Neural crest cell (in vitro differentiated cells): ENCODE measurements at places on chromosomes 3 and 15. TPM values are rescaled to one million over a fixed set of nuclear protein-coding genes. Genes with fewer than 3 reads are reported as not detected.
A peak's percentile ranks its signal among the peaks of the same experiment; 100 is the strongest.

The ATP13A5 gene
- not detected in 2 replicates for total RNA-seq

The MRAS gene
- total RNA-seq = 24.7 and 27.0 TPM in 2 replicates

The GRK7 gene
- total RNA-seq = not detected in 2 replicates

The GABRB3 gene
- 19.8 and 23.7 TPM in 2 replicates for total RNA-seq

The CXCR6 gene
- total RNA-seq = not detected in 2 replicates

The KIF7 gene
- 15.6 and 16.2 TPM in 2 replicates for total RNA-seq

The TRPM1 gene
- total RNA-seq = not detected in 2 replicates

The LIPH gene
- not detected in 2 replicates for total RNA-seq

The ETFA gene
- total RNA-seq = 109 and 119 TPM in 2 replicates

DNA sequence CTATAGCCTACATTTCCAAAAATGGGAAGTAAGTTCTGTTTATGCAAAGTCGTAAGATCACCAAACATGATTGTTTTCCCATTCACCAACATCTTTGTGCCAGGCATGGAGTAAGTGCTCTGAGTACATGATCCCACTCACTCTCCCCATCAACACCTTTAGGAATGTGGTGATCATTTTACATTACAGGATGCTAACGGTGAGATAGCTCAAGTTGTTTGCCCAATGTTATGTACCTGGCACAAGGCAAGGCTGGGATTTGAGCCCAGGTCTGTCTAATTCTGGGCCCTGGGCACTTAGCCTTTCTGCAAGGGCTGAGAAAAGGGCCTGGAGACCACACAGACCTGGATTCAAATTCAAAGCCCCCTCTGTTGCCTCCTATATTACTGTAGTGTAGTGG lies 581.7 kb upstream of the CFAP20DC start:
- peaks cover 9% of the 10 kb centered on the region for H3K4me1 ChIP-seq
- no peak overlapping the region for H3K4me3 ChIP-seq
- H3K27ac ChIP-seq = no peak overlapping the region
- no peak for DNase-seq
- H3K27me3 ChIP-seq = no peaks in the 10 kb centered on the region

DNA sequence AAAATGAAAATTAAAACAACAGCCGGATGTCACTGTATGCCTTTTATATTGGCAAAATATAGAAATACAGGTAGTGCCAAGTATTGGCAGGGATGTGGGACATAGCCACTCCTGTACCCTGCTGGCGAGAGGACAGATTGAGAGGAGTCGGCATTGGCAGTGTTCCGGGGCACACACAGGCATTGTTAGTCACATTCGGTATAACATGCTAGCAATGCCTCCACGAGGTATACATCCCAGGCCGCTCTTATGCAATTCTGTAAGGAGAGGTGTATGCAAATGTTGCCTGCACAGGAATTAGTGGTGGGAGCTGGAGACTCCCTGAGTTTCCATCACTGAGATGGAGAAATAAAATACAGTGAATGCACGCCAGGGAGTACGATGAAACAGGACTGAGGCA lies 99.4 kb upstream of the DLG1 start:
- H3K4me1 ChIP-seq = no peaks in the 10 kb centered on the region
- no peak overlapping the region for H3K27ac ChIP-seq
- no peaks in the 10 kb centered on the region for H3K27me3 ChIP-seq
- DNase-seq = no peak
- no peaks in the 10 kb centered on the region for H3K36me3 ChIP-seq
- H3K4me3 ChIP-seq = no peak overlapping the region

DNA sequence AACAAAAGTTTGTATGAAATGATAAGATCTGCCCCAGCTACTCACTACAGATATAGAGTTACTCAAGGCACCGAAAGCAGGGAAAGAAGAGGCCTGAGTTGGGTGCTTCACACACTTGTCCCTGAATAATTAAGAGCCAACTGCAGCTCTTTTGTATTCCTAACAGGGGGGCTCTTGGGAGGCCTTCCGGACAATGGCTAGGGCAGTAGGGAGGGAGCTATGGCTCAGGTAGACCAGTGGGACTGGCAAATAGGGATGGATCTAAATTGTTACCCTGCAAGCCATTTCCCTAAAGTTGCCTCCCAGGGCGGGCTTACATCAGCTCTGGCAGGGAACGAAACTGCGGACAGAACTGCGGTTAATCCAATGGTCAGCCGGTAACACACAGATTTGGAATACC lies 6.2 kb downstream of the SEMA5B start:
- peak overlapping the region; percentile 56 for H3K4me3 ChIP-seq
- H3K36me3 ChIP-seq = peaks cover 6% of the 10 kb centered on the region
- peaks cover 43% of the 10 kb centered on the region for H3K4me1 ChIP-seq
- DNase-seq = no peak

GRCh38 chr3:100213891-100214573 lies 46.8 kb upstream of the TBC1D23 start:
- peaks cover 58% of the 10 kb centered on the region for H3K4me1 ChIP-seq
- H3K27ac ChIP-seq = no peak overlapping the region
- H3K4me3 ChIP-seq = no peak overlapping the region
- H3K27me3 ChIP-seq = no peaks in the 10 kb centered on the region
- peaks cover 10% of the 10 kb centered on the region for H3K36me3 ChIP-seq

DNA sequence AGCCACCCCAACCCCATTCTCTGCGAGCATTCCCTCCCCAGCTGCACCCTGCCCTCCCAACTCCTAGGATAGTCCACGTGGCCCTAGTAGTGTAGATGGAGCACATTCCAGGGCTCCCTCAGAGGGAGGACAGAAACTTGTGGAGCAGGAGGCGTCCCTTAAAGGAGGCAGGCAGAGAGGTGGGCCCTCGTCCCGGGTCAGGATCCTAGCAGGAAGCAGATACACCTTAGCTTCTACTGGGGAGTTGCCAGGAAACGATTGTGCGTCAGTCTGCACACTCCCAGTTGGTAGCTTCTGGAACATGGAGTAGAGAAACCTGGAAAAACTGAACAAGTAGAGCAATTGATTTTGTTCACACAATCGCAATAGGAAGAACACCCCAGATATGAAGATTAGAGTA lies 43.9 kb upstream of the KLHL25 start:
- H3K36me3 ChIP-seq = no peaks in the 10 kb centered on the region
- H3K4me1 ChIP-seq = peaks cover 5% of the 10 kb centered on the region
- H3K27me3 ChIP-seq = no peaks in the 10 kb centered on the region
- DNase-seq = no peak
- no peak overlapping the region for H3K27ac ChIP-seq
- H3K4me3 ChIP-seq = no peak overlapping the region

GRCh38 chr15:68299436-68299835 lies 21.9 kb downstream of the FEM1B start:
- peaks cover 6% of the 10 kb centered on the region for H3K4me1 ChIP-seq
- H3K27me3 ChIP-seq = no peaks in the 10 kb centered on the region
- no peak overlapping the region for H3K4me3 ChIP-seq
- no peak overlapping the region for H3K27ac ChIP-seq
- peaks cover 3% of the 10 kb centered on the region for H3K36me3 ChIP-seq

DNA sequence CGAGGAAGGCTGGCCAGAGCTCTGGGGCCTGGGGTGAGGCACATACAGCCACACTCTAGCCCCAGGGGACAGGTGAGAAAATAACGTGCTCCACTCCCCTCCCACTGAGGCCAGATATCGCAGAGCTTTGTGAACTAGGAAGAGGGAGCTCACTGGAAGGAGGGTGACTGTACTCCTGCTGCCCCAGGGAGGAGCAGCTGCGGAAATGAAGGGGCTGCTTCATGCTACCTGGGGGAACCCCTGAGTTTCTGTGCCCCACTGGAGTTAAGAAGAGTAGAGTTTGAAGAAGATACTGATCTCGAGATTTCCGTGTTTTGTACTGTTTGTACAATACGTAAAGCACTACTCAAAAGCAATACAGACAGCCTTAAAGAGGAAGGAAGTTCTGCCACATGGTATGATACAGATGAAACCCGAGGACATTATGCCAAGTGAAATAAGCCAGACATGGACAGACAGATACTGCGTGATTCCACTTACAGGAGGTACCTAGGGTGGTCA lies 44.6 kb downstream of the CMTM6 start:
- H3K36me3 ChIP-seq = peaks cover 3% of the 10 kb centered on the region
- H3K4me1 ChIP-seq = peaks cover 23% of the 10 kb centered on the region
- no peak for DNase-seq
- no peak overlapping the region for H3K4me3 ChIP-seq
- peak overlapping the region; percentile 14 for H3K27ac ChIP-seq

GRCh38 chr3:46978985-46979944 lies at the start of gene NBEAL2:
NBEAL2 (plus strand) TSS chr3:46979666; CDS start chr3:46979862, 196 bp downstream.
- H3K36me3 ChIP-seq = peaks cover 2% of the 10 kb centered on the region
- DNase-seq = peak; percentile 80
- H3K27me3 ChIP-seq = no peaks in the 10 kb centered on the region
- H3K4me1 ChIP-seq = peaks cover 37% of the 10 kb centered on the region
- H3K27ac ChIP-seq = peak within 1 kb of the TSS; percentile 98

GRCh38 chr3:154044671-154045070 lies 76.5 kb upstream of the ARHGEF26 start:
- no peak for DNase-seq
- H3K4me1 ChIP-seq = no peaks in the 10 kb centered on the region
- no peak overlapping the region for H3K27ac ChIP-seq
- H3K4me3 ChIP-seq = no peak overlapping the region
- H3K36me3 ChIP-seq = no peaks in the 10 kb centered on the region

DNA sequence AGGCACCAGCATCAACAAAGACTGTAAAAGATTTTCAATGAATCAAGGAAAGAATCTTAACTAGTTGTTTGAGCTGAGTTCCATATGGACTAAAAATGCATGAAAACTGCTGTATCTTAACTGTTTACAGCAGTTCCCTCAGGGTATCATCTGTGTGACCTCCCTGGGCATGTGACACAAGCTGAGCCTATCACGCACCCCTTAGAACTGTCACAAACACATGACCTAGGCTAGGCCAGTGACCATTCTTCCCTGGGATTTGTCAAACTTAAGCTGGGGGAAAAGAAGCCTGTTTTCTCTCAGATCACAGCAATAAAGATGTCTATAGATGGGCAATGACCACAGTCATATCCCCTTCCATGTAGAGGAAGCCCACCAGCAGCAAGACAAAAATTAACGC lies 35.7 kb downstream of the IGF2BP2 start:
- H3K27me3 ChIP-seq = no peaks in the 10 kb centered on the region
- H3K4me1 ChIP-seq = peaks cover 49% of the 10 kb centered on the region
- no peak overlapping the region for H3K4me3 ChIP-seq
- no peak overlapping the region for H3K27ac ChIP-seq
- peaks cover 3% of the 10 kb centered on the region for H3K36me3 ChIP-seq
- DNase-seq = no peak

GRCh38 chr15:90583471-90584252 lies 53.9 kb downstream of the CRTC3 start:
- peaks cover 36% of the 10 kb centered on the region for H3K4me1 ChIP-seq
- DNase-seq = no peak
- peak overlapping the region; percentile 63 for H3K27ac ChIP-seq
- H3K36me3 ChIP-seq = no peaks in the 10 kb centered on the region

GRCh38 chr3:147411238-147411814 lies 2.2 kb downstream of the ZIC1 start:
- no peak for DNase-seq
- peaks cover 57% of the 10 kb centered on the region for H3K4me1 ChIP-seq
- peak overlapping the region; percentile 81 for H3K4me3 ChIP-seq
- H3K36me3 ChIP-seq = peaks cover 24% of the 10 kb centered on the region
- peaks cover 97% of the 10 kb centered on the region for H3K27me3 ChIP-seq

DNA sequence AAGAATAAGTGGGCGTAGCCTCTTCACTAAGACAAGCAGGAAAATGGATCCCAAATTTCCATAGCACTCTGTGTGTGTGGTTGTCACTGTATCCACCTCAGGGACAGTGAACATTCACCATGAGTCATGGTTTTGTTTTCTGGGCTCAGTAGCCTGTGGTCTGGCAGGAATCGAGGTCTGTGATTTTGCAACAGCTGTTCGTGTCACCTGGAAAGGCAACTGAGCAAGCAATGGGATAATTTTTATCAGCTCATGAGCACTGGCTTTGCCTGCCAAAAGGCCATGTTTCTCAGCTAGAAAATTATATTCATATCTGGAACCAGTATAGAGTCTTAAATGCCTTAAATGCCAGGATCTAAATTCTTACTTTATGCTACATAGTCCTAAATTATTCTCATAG lies 60.9 kb downstream of the STRIT1 start:
- no peaks in the 10 kb centered on the region for H3K27me3 ChIP-seq
- no peak overlapping the region for H3K4me3 ChIP-seq
- no peak for DNase-seq
- no peak overlapping the region for H3K27ac ChIP-seq
- H3K4me1 ChIP-seq = no peaks in the 10 kb centered on the region
- no peaks in the 10 kb centered on the region for H3K36me3 ChIP-seq
